IMR-90 (cell line): ENCODE measurements at places on chromosomes 12 and 14. TPM values are rescaled to one million over a fixed set of nuclear protein-coding genes. Genes with fewer than 3 reads are reported as not detected.

- no peaks in the 10 kb centered on the region for H3K4me1 ChIP-seq
- no peak for DNase-seq
- H3K36me3 ChIP-seq: no peaks in the 10 kb centered on the region
Observed at GRCh38 chr12:70948976-70949336, 28.4 kb upstream of the PTPRR start.

GRCh38 chr12:47316609-47317049 is 236.9 kb upstream of the AMIGO2 start:
- no peak for DNase-seq
- H3K27ac ChIP-seq: no peak overlapping the region
- H3K27me3 ChIP-seq: no peaks in the 10 kb centered on the region
- H3K36me3 ChIP-seq: no peaks in the 10 kb centered on the region

DNA sequence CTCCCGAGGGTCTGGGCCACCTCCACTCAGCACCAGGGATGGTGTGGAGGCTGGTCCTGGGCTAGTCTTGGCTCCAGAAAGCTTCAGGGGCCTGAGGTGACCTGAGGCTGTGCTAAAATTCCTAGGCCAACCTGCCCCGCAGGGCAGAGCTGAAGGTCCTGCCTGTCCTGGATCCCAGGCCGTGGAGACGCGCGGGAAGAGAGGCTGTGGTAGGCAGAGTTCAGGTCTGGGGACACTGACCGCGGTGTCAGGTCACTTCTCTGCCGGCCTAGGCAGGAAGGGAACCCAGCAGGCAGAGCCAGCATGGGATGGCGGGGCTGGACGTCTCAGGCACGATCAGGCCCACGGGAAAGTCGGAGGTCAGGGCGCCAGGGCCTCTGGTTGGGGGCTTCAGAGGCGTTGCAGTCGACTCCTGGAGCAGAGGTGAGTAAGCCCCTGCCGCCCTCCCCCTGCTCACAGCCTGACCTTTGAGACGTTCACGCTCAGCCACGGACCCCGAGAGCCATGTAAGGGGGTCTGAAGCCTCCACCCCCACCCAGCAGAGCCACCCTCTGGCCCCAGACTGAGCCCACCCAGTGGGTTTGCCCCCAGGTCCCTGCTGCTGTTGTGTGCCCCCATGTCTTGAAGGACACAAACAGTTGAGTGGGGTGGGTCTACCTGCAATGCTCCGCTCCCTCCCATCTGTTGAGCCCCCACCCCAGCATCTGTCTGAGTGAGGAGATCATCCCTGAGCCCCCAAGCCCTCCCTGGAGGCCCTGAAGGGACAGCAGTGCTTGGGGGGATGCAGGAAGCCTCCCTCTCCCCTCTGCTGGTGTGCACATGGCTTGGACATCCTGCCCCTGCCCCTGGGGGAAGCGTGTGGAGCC is 142.7 kb downstream of the KIF26A start:
- H3K36me3 ChIP-seq: no peaks in the 10 kb centered on the region
- no peaks in the 10 kb centered on the region for H3K4me1 ChIP-seq
- H3K27me3 ChIP-seq: no peaks in the 10 kb centered on the region
- no peak overlapping the region for H3K27ac ChIP-seq
- H3K4me3 ChIP-seq: no peak overlapping the region

GRCh38 chr14:69643430-69644200 is 32.2 kb downstream of the SUSD6 start:
- H3K36me3 ChIP-seq: no peaks in the 10 kb centered on the region
- H3K27ac ChIP-seq: no peak overlapping the region
- no peak overlapping the region for H3K4me3 ChIP-seq
- H3K4me1 ChIP-seq: peaks cover 17% of the 10 kb centered on the region

The C12orf50 gene
- total RNA-seq: not detected in 2 replicates
